ENCODE measurements at places on chromosomes 16 and 17.
A peak's percentile ranks its signal among the peaks of the same experiment; 100 is the strongest.

DNA sequence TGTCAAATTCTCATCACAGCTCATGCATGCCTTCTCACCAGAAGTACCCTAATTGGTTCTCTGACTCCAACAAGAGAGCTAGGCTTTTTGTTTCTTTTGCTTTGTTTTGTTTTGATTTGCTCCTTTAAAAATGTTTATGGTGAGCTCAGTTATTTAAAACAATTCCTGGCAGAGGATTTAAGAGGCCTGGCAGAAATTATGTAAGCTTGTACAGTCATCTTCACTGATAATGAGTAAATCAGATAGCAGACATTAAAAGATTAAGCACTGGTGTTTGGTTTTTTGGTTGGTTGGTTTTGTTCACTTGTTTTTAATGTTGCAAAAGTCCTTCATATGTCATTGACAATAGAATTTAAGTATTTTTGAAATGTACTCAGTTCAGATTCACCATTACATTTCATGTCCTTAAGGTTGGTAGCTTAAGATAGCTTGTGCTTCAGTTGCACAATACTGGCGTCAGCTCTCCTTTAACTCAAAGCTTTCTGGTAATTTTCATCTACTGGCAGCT lies 378.9 kb downstream of the CDH13 start:
- no peak for DNase-seq

DNA sequence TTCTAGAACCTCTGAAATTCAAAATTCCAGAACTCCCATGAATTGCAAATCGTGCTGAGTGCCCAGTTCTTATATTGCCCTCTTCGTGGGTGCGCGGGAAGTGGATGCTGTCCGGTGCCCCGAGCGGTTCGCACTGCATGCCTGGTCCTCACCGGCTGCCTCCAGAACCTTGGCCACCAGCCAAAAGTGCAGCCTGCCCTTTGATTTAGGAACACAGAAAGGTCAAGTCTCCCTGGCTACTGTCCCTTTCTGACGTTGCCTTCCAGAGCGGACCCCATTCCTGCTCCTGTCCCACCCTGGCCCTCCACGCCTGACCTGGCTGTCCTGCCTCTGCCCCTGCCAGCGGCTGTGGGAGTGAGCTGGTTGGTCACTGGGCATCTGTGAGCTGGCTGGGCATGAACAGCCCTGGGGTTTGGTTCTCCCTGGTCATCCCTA lies 9.7 kb downstream of the NEUROD2 start:
- no peak for DNase-seq

- DNase-seq = no peak
Observed at GRCh38 chr17:18224053-18224386, 1.4 kb upstream of the LLGL1 start.

- no peak for DNase-seq
Observed at GRCh38 chr17:56217921-56218320, 64.6 kb downstream of the ANKFN1 start.

DNA sequence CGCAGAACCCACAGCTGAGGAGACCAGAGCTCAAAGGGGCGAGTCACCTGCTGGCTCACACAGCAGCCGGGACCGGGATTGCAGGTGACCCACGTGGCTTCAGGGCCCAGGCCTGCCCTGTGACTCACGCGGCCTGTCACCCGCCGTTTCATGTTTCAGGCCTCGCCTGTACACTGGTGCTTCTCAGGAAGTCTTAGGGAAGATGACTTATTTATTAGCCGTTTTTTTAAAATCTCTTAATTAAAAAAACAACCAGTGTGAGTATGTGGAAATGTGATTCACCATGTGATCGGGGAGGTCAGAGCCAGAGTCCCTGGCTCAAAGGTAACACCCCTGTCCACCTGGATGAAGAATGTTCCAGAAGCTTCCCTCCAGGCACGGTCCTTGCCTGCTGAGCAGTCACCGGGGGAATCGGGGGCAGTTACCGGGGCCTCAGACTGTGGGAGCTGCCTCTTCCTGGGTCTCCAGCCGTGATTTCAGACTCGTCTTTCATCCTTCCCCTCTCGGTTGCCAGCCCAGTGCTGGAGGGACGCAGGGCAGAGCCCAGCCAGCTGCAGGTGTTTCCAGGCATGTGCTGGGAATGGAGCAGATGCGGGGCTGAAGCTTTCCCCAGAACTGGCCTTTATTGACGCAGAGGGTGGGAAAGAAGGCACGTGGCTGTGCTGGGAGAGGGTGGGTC lies 49.3 kb downstream of the CMIP start:
- DNase-seq = no peak

GRCh38 chr16:27633221-27633620 lies 83.3 kb downstream of the KATNIP start:
- DNase-seq = no peak

DNA sequence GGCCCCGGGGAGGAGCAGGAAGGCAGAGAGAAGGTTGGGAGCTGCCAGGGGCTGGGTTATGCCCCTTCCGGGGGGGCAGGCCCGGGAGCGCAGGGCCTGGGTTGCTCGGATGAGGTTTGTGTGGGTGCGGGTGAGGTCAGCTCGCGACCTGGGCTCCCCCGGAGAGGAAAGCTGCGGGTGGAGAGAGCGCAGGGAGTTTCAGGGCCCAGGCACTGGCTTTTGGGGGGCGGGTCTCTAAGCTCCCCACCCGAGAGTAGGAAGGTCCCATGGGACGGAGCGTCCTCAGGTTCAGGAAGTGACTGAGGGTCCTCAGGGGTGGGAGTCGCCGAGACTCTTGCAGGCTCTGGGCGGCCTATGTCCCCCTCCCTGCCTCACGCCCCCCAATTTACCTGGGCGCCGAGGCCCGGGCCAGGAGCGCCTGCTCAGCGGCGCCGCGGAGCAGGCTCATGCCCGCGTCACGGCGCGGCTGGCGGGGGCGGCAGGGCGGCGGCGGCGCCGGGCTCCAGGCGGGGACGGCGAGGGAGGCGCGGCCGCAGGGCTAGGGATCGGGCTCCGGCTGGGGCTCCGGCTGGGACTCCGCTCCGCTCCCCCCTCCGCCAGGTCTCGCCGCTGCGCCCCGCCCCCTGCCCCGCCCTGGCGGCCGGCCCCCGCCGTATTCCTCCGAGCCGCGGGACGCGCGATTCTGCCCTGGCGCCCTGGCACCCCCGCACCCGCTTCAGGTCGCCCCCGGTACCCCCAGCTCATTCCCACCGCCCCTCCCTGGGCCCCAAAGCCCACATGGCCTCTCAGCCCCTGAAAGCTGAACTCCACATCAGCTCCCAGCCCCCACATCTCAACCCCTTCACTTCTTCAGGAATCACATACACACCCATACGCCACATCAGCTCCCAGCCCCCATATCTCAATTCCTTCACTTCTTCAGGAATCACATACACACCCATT lies at the start of gene DOK4:
Gene DOK4 (minus strand): TSS at position 578 of the 942 bp plus-strand sequence. CDS start 6,986 bp downstream, outside the sequence.
- peak; percentile 97 for DNase-seq

GRCh38 chr17:77049440-77049839 lies 91.3 kb upstream of the SEC14L1 start:
- no peak for DNase-seq

DNA sequence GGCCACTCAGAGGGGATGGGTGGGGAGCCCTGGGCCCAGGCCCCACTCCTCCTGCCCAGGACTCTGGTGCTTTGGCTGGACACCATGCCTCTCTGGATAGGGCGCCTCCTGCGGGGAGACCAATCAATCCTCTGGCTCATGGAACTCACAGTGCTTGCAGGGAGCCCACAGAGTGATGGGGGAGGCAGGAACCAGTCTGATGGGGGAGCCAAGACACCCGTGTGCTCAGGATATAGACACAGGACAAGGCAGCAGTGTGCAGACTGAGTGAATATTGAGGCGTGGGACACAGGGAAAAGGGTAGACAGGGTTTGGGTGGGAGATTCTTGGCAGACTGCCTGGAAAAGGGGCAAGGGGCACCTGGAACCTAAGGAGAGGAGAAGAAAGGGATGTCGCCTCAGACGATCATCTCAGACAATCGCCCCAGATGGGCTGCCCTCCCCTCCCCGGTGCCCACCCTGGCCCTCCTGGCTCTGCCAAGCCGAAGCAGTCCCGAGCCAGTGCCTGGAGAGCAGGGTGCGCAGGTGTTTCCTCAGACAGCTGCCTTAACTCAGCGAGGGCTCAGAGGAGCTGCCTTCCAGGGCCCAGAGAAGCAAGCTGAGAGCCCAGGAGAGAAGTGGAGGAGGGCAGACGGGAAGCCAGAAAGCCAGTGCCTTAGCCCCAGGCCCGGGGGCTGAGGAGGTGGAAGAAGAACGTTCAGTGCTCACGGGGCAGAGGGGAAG lies 37.4 kb upstream of the DLX4 start:
- DNase-seq = no peak

GRCh38 chr16:65410801-65411200 lies 288.9 kb upstream of the CDH11 start:
- DNase-seq = no peak

DNA sequence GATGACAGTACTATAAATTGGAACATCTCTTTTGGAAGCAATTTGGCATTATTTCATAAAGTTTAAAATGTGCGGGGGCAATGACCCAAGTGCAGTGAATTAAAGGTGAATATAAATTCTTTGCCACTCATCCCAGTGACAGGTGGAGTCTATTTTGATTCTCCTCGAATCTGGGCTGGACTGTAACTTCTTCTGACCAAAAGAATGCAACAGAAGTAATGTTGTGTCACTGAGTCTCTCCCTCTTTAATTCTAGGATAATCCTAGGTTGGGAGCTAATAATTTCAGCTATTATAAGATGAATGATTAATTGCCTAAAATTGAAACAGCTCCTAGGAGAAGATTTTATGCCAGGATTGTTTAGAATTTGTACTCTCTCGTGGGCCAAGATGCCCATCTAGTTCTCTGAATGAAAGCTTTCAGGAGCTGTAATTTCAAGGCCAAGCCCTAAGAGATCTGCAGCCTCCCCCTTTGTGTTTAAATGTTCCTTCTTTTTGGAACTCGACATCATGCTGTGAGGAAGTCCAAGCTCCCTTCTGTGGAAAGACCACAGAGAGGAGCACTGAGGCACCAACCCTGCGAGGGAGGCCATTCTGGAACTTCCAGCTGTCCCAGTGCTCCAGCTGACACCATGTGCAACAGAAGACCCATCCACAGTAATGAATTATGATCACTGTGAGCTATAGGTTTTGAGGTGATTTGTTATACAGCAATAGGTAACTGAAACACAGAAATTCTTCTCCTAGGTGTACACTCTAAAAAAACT lies 208.1 kb downstream of the COPRS start:
- no peak for DNase-seq

DNA sequence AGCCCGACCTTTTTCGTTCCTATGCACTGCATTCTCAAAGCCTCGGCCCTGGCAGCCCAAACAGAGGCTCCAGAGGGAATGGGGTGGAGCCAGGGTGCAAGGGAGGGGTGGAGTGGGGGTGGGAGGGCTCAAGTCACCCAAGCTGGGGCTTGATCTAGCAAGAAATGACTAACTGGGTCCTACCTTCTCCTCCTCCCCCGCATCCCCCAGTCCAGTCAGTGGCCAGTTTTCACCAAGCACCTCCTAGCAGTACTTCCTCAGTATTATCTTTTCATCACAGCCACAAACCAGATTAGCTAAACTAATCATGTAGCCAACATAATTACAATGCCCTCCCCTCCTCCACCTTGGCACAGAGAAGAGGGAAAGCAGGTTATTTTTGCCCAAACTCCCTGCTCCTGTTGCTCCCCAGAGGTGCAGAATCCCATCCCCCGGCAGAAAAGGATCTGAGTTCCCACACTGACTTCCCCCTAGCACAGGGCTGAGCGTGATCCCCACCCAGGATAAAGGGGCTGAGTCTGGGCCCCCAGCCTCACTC lies 2.2 kb downstream of the JUP start:
- no peak for DNase-seq

DNA sequence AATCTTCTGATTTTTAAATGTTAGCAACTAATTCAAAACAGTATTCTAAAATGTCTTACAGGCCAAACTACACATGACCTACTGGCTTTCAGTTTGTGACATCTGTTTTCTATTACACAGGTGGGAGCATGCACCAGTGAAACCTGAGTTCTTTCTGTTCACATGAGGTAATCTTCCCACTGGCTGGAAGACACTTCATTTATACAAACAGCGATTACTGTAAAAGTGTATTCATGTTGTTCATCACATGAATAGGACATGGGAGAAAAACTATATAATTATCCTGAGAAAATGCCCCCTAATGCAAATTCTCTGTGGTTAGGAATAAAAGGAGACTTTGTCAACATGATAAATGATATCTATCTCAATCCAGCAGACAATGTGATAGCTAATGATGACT lies 11.1 kb upstream of the PIK3R5 start:
- no peak for DNase-seq

DNA sequence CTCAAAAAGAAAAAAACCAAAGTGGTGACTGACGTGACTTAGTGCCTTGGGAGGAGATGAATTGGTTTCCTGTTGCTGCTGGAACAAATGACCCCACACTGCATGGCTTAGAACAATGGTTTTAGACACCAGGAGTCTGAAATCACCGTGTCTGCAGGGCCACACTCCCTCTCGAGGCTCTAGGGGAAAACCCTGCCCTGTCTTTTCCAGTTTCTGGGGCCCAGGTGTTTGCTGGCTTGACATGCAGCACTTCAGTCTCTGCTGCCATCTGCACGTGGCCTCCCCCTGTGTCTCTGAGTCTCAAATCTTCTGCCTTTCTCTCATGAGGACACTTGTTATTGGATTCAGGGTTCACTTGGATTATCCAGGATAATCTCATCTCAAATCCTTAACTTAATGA lies 323.8 kb upstream of the TNRC6C start:
- peak; percentile 84 for DNase-seq

DNA sequence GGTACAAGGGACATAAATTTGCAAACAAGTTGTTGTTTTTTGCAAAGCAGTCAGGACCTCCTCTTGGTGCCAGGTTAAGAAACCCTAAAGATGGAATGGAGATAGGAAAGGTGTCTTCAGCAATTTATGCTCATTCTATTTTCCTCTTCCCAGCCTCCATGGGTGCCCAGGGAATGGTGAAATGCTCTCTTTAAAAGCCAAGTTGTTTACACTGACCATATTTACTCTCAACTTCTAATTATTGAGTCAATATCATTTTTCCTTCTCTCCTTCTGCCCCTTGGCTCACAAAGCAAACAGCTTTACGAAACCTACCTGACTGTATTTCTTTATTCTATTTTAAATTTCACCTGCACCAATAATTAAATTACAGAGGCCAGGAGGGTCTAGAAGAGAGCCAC lies 138.5 kb upstream of the IRX3 start:
- DNase-seq = no peak

- no peak for DNase-seq
Observed at GRCh38 chr17:632560-632959, 82.1 kb downstream of the VPS53 start.

- DNase-seq = no peak
Observed at GRCh38 chr17:1089915-1090314, 89.9 kb downstream of the ABR start.

DNA sequence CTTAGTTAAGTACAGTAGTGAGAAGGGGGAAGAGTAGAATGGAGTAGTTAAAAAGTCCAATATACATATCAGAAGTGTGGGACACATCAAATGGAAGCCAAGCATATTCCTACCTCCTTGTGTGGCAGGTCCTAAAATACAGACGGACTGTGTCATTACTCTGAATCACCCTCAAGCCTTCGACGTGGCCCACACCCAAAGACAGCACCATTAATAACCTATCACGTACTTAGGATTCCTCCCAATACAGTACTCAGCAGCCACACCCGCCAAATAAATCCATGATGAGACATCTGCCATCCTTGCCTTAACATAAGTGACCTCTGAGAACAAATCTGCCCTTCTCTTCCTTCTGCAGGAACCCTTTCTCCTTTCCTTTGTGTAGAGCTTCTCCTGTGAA lies 38.9 kb downstream of the UBE2G1 start:
- no peak for DNase-seq

GRCh38 chr16:27500801-27501200 lies 48.9 kb downstream of the GTF3C1 start:
- DNase-seq = no peak

- DNase-seq = no peak
Observed at GRCh38 chr16:52251495-52251894, 295.4 kb downstream of the TOX3 start.
